ENCODE measurements at places on chromosomes 16 and 17. TPM values are rescaled to one million over a fixed set of nuclear protein-coding genes. Genes with fewer than 3 reads are reported as not detected.

DNA sequence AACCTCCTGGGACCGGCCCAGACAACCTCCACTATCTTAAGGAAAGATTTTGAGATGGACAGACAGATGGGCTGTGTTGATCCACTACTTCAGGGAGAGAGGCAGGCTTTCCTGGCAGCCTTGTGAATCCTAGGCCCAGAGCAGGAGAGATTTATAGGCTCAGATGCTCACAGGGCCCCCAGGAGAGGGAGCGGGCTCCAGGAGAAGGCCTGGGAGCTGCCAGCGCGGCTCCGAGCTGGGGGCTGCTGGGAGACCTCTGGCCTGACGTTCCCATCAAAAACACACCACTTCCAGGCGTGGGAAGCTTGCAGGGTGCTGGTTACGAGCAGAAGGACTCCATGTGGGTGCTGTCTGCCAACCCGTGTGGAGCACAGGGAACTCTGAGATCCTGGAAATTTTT, 53.2 kb downstream of the MYH11 start:
- no peak for DNase-seq

- DNase-seq: no peak
These were observed 79.7 kb downstream of the VAT1L start for GRCh38 chr16:77868052-77868451.

- DNase-seq: no peak
These were observed 11.5 kb downstream of the DYNLRB2 start for GRCh38 chr16:80552277-80552676.

DNA sequence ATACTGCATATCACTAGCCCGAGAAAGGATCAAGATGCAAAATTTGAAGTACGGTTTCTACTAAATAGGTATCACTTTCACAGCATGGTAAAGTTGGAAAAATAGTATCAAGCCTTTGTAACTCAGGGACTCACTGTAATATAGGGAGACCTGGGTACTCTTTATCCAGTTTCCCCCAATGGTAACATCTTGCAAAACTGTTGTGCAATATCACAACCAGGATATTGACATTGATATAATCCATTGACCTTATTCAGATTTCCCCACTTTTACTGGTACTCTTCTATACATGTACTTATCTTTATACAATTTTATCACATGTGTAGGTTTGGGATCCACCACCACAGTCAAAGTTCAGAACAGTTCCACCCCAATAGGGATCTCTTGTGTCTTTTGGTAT, 20.4 kb upstream of the GINS3 start:
- DNase-seq: no peak

DNA sequence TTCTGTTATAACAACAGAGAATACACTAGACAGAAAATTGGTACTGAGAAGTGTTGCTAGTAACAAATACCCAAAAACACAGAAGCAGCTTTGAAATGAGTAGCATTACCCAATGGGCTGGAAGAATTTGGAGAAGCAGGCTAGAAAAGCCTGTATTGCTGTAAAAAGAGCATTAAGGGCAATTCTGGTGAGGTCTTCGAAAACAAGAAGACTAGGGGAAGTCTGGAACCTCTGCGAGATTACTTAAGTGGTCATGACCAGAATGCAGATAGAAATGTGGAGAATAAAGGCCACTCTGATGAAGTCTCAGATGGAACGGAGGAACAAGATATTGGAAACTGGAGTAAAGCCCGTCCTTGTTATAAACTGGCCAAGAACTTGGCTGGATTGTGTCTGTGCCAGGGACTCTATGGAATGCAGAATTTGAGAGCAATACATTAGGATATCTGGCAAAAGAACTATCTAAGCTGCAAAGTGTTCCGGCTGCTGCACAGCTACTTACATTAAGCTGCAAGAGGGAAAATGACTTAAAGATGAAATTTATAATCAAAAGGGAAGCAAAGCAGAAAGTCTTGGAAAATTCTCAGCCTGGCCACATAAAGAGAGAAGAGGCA, 44.9 kb upstream of the PEMT start:
- DNase-seq: no peak

The TOM1L1 gene
- total RNA-seq: 20.4 TPM

The GLP2R gene
- total RNA-seq: not detected

Data from frontal cortex (tissue), 4 donors.